T-helper 2 cell (primary cell): ENCODE measurements at places on chromosomes 6 and 20.

DNA sequence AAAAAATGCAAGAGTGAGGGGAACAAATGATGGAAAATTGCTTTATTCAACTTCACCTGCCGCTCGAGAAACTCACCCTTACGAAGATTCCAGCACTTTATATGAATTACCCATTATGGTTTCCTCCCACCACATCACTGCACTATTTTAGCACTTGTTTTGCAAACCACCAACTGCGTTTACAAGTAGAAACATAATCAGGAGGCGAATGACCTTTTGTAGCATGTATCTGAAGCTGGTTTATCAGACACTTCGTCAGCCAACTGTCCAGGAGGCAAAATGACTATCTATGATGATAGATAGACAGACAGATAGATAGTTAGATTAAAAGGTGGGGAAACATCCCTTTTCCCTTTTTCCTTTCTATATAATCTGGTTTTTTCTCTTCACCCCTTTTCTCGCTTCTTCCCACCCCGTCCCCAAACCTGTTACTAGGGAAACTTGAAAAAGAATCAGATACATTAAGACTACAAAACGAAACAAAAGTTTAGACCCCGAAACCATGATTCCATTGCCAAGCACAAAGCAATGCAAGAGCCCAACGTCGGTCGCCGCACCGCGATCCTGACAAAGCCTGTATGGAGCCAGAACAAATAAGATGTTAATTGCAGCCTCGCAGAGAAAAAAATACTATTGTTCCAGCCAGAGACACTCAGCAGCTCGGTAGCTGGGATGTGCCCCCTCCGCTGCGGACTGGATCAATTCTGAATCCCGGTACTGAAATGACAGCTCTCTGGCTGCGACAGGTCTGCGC lies 933 bp upstream of the ADGRB3 start:
- DNase-seq: no peak

DNA sequence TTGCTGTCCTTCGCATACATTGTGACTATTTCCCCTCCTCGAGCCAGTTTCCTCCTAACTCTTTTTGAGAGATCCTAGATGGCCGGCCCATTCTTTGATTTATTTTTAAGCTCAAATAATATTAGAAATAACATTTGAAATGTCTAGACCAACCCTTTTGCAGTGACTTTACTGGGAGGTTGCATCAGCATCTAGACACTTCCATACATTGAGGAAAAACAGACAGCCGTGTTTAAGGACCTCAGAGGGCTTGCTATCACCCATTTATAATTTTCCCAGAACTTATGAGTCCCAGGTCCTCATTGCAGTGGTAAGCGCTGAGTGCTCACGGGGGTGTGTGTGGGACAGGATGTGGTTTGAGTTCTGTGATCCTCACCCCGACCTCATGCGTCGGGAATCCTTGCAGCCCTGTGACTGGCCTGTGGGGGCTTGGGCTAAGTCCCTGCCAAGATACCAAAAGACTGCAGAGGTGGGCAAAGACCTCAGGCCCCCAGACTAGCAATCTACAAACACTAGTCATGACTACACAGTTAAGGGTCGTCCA lies at the start of gene GPX5:
TSS of gene GPX5 (plus strand) at position 386 of the 544 bp plus-strand sequence. CDS start at position 519, 133 bp downstream.
- no peak for DNase-seq

DNA sequence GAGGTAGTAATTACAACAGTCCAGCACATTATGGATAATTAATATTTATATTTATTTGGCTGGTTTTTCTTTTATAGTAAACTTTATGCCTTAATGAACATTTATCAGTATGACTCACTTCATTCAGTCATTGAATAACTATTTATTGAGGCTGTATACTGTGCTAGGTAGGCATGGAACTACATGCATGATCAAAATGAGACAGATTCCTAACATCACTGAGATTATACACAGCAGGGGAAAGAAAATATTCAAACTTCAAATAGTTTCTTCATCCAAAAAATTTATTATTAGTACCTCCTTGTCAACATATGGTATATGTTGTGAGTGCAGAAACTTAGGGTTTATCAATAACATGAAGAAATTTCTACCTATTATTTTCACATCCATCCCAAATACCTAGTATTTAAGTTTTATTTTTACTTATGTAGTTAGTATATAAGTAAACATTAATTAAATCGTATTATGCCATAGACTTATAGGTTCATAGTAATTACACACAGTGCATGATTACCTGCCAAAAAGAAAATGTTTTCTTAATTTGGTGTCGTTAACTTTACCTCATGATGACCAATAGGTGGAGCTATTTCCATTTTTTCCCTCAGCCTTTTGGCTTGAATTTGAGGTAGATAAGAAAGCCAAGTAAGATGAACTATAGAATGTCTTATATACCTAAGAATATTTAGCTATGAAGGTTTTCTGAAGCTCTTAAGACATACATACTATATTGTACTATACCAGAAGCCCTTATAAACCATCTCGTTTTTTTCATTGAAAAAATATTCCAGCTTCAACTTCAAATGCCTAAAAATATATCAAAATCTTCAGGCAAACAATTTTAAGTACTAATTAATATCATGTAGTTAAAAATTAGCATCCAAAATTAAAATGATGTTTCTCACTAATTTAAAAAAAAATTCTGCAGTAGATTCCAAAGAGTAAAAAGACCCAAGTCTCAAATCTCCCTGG lies 12.5 kb upstream of the TMEM30A start:
- DNase-seq: no peak

DNA sequence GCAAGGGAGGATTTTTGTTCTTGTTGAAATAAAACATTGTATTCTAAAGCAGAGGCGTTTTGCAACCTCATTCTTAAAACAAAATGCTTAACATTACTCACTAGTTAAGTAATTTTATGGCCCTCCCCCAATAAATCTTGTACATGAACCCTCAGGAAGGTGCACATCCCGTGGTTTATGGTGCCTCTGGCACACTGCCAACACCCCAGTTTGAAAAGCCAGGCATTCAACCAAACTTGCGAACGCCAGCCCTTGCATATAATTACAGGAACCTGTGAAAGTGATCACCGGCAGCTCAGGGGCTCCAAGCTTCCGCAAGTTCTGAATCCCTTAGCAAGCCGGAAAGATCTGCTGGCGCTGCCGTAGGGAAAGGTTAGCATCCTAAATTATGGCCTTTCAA lies 1109.0 kb upstream of the FLRT3 start:
- no peak for DNase-seq

DNA sequence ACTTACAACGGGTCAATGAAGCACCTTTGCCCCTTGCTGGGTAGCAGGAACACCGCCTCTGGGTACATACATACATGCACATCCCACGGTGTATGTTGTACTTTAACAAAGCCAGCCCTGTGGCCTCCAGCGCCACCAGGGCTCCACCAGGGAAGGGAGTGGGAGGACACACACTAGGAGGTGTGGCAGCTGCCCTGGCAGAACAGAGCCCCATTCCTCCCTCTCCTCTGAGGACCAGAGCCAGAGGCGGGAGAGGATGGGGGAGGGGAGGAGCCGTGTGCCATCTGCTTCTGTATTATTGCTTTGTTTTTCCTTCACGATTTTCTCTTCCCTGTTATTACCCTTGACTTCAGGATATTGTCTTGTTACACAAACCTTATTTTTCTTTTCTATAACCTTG lies 105.8 kb upstream of the TRAF3IP2 start:
- no peak for DNase-seq

DNA sequence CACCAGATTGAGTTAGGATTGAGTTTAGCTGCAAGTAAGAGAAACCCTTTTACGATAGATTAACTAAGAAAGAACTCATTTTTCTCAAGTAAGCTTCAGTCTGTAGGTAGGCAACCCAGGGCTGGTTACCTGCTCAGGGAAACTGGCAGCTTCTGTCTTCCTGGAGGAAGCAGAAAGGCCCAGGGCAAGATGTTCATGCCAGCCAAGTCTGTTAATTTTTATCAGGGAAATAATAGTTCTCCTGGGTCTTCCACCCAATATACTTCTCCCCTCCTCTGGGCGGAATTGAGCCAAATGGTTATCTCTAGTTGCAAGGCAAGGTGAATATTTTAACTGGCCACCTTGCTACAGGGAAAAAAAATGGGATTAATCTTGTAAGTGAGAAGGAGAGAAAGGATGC lies 98.2 kb downstream of the UTRN start:
- no peak for DNase-seq

GRCh38 chr6:83308833-83309232 lies 115.7 kb downstream of the RWDD2A start:
- peak; percentile 75 for DNase-seq

DNA sequence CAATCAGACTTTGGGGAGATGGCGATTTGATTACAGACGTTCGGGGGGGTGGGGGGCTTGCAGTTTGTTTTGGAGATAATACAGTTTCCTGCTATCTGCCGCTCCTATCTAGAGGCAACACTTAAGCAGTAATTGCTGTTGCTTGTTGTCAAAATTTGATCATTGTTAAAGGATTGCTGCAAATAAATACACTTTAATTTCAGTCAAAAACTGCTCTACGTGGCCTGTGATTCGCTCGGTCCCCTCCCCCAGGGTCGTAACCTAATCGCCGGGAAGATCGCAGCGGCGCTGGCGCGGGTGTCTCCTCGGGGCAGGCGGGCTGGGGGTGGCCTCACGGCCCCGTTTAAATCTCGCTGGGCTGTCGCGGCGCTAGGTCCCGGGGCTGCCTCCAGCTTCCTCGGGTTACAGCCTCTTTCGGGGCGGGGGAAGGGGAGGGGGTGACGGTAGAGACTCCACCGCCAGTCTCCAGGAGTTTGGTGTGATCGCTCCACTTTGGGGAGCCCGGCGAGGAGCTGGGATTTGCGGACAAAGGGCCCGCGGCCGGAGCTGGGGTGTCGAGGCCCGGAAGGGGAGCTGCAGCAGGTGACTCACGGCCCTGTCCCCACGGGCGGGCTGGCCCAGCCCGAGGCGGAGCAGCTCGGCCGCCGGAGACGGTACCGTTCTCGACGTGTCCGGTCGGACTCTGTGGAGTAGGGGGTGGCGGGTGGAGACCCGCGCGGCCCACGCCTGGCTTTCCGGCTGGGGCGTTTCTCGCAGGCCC lies 4.2 kb downstream of the FOXC1 start:
- no peak for DNase-seq

- no peak for DNase-seq
These were observed 96.5 kb downstream of the SMOC2 start for GRCh38 chr6:168537540-168537884.

- no peak for DNase-seq
These were observed 30.2 kb upstream of the IL17A start for GRCh38 chr6:52155791-52156576.

DNA sequence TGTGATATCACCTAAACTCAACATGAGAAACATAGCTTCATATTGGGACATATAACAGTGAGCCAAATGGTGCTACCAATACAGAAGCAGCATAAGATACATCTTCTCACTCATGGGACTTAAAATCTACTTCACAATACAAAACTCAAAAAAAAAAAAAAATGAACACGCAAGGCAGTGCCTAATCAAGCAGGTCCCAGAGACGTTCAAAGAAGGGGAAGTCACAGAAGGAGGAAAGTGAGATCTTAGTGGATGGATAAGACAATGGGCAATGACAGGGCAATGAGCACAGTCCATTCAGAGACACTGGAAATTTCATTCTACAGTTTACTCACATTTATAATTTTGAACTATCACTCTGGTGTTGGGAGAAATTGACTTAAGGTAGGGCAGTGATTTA lies 88.3 kb downstream of the FAM50B start:
- DNase-seq: no peak

GRCh38 chr6:168152306-168152963 lies 73.4 kb upstream of the FRMD1 start:
- no peak for DNase-seq

DNA sequence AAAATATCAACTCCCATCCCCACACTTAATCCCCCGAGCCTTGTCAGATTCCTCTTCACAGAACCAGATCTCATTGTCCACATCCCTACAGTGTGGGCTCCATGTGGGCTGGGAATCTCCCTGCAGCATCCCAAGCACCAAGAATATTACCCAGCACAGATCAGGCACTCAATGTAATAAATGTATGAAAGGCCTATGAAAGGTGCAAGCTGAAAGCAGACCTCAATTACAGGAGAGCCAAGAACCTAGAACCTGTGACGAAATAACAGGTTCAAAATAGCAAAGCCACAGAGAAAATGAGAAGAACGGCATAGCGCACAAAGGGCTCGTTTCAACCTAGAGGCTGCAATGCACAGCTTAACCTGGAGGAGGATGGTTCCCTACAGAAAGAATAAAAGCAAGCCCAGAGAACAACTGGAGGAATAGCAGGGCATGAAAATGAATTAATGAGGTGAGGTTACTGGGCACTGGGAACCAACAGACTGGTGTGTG lies 3.1 kb downstream of the SLC23A2 start:
- DNase-seq: no peak

GRCh38 chr20:32966881-32967781 lies 37.1 kb downstream of the SUN5 start:
- DNase-seq: no peak

DNA sequence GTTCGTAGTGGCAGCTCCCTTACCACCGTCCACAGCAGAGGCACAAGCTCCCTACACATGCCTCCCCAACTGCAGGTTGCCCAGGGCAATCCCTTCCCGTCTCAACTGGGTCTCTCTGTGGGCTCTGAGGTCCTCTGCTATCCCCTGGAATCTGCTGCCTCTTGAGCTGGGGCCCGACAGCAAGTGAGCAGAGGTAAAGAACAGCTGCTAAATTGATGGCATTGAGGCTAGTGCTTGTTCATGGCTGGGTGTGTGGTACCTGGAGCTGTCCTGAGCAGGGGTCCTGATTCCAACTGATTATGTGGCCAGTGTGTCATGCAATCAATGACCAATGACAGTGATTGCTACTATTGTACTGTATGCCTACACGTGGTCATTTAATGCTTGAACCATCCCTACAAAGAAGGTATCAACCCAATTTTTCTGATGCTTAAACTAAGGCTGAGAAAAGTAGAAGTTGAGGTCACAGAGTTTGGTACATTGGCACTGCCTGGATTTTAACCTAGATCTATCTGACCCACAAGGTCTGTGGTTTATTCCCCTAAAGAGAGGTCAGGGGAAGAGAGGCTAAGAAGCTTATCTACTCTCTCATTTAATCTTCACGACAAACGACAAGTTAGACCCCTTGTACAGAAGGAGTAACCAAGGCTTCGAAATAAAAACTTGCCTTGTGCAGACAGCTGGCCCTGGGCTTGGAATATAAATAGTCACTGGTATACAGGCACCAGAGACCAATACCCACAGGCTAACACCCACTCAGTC lies 41.1 kb downstream of the HNF4A start:
- no peak for DNase-seq

- no peak for DNase-seq
These were observed 35.8 kb downstream of the CDH22 start for GRCh38 chr20:46272389-46273047.

GRCh38 chr6:42726026-42726425 lies 3.6 kb upstream of the PRPH2 start:
- DNase-seq: no peak

GRCh38 chr6:21772884-21773575 lies 179.5 kb downstream of the SOX4 start:
- no peak for DNase-seq
